ENCODE measurements at places on chromosomes 11 and 22. TPM values are rescaled to one million over a fixed set of nuclear protein-coding genes. Genes with fewer than 3 reads are reported as not detected.
A peak's percentile ranks its signal among the peaks of the same experiment; 100 is the strongest.

GRCh38 chr11:47631473-47631872, 10.9 kb downstream of the MTCH2 start:
- no peaks in the 10 kb centered on the region for H3K27me3 ChIP-seq
- no peak for DNase-seq
- H3K36me3 ChIP-seq, result peaks cover 81% of the 10 kb centered on the region
- H3K4me3 ChIP-seq, result no peak overlapping the region
- no peaks in the 10 kb centered on the region for H3K4me1 ChIP-seq
- H3K27ac ChIP-seq, result no peak overlapping the region

DNA sequence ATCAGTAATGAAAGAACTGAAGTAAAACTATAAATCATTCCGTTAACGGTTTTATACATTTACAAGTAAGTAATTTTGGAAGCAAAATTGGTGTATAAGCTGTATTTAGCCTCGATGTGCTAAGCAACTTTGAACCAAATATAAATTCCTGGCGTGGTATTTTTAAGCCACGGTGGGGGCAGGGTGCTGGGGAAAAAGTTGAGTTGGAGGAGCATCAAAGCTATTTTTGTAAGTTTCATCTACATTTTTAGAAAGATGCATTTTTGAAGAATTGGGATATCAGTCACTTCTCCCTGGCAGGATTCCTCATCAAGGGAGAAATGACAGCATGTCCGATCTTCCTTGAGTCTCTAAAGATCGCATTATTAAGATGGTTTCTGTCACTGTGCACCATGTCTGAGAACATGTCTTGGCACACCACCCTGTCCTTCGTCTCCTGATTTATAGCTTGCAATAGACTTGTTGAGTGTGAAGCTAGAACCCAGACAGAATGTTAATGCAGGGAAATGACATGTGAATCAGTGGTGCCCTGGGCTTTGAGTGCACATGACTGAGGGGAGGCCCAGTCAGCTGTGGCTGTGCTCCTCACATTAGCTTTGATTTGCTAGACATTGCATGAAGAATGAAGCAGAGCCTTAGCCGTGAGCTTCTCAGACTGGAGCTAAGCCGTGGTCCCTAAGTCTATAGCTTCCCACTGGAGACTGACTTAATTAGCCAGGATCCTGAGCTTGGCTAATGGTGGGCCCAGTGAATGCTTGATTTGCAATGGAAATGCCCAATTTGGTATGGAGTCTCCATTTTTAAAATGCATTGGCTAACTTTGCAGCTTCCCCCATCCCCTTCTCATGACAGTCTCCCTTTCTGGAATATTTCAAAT, 127.0 kb downstream of the COMMD9 start:
- H3K36me3 ChIP-seq, result no peaks in the 10 kb centered on the region
- H3K27me3 ChIP-seq, result no peaks in the 10 kb centered on the region
- H3K27ac ChIP-seq, result peak overlapping the region; percentile 99

GRCh38 chr11:35242412-35243242, 103.7 kb downstream of the CD44 start:
- no peaks in the 10 kb centered on the region for H3K36me3 ChIP-seq
- DNase-seq, result no peak
- H3K27ac ChIP-seq, result no peak overlapping the region

DNA sequence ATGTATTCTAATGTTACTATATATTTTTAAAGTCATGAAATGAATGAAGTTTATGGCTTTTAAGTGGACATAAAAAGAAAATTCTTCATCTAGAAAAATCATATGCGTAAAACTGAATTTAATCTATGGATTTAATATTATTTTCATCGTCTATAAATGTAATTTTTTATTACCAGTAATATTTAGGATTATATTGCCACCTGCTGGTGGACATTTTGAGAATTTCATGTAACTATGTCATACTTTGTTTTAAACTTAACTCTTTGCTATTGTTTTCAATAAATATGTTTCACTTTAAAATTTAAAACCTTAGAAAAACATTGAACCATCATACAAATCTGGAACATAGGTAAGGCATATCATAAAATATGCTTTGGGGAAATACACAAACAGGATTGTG, 66.5 kb upstream of the CEP126 start:
- no peaks in the 10 kb centered on the region for H3K36me3 ChIP-seq
- H3K27ac ChIP-seq, result no peak overlapping the region
- H3K4me3 ChIP-seq, result no peak overlapping the region
- H3K27me3 ChIP-seq, result no peaks in the 10 kb centered on the region

Gene USP2
- 0.81 TPM for polyA plus RNA-seq

GRCh38 chr22:41732096-41732772, 32.9 kb downstream of the MEI1 start:
- no peaks in the 10 kb centered on the region for H3K4me1 ChIP-seq
- H3K36me3 ChIP-seq, result no peaks in the 10 kb centered on the region
- H3K4me3 ChIP-seq, result no peak overlapping the region
- no peak overlapping the region for H3K27ac ChIP-seq
- H3K27me3 ChIP-seq, result no peaks in the 10 kb centered on the region
- DNase-seq, result no peak

DNA sequence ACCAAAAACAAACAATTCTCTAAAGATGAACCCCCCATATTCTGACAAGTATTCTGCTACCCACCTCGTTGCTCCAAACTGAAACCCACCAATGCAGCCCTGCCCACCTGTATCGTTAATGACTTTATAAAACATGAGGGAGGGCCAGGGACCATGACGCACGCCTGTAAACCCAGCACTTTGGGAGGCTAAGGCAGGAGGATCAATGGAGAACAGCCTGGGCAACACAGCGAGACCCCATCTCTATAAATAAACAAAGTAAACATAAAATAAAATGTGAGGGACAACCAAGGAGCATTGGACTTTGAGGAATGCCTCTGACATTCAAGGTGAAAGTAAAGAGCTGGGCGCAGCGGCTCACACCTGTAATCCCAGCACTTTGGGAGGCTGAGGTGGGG, 39.8 kb upstream of the ATXN10 start:
- H3K27ac ChIP-seq, result no peak overlapping the region
- no peaks in the 10 kb centered on the region for H3K4me1 ChIP-seq
- H3K27me3 ChIP-seq, result no peaks in the 10 kb centered on the region
- no peak overlapping the region for H3K4me3 ChIP-seq
- H3K36me3 ChIP-seq, result no peaks in the 10 kb centered on the region

GRCh38 chr22:41127451-41127850, 35.1 kb downstream of the EP300 start:
- no peaks in the 10 kb centered on the region for H3K4me1 ChIP-seq
- H3K4me3 ChIP-seq, result no peak overlapping the region
- H3K27me3 ChIP-seq, result no peaks in the 10 kb centered on the region
- peaks cover 26% of the 10 kb centered on the region for H3K36me3 ChIP-seq
- no peak for DNase-seq
